ENCODE measurements at places on chromosomes 1 and 21. TPM values are rescaled to one million over a fixed set of nuclear protein-coding genes. Genes with fewer than 3 reads are reported as not detected.

- DNase-seq = no peak
These were observed 50.2 kb downstream of the KCNJ6 start for GRCh38 chr21:37866027-37866426.

C1QC gene
- total RNA-seq = not detected

GRCh38 chr1:3672231-3672970 is 20.1 kb downstream of the TP73 start:
- no peak for DNase-seq

- no peak for DNase-seq
These were observed 471 bp upstream of the ADPRS start for GRCh38 chr1:36088265-36088576.

CHRM3 gene
- total RNA-seq = 3.5 TPM

GRCh38 chr1:210200124-210200736 is 32.4 kb upstream of the SERTAD4 start:
- DNase-seq = peak; percentile 23

DNA sequence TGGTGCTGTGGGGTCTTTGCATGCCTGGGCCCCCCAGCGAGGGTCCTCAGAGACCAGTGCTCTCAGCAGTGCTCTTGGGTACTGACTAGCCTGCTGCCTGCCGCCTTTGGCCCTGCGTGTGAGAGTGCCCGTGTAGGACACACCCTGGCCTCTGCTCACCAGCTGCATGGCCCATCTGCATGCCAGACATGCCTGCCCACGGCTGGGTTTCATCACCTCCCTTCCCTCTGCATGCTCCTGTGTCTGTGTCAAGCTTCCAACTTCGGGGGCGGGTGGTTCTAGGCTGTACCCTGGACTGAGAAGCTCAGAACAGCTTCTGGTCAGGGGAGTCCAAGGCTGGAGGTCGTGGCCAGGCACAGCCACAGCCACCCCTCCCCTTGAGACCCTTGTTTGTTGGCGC is 56.9 kb downstream of the PTPRF start:
- no peak for DNase-seq

- no peak for DNase-seq
These were observed 551.5 kb downstream of the LMO4 start for GRCh38 chr1:87880098-87880760.

CELA2B gene
- not detected for total RNA-seq

PDZK1IP1 gene
- total RNA-seq = not detected

Measured in PC-3 (cell line).